Stomach (tissue), 19 donors: ENCODE measurements at places on chromosomes 2 and 18. TPM values are rescaled to one million over a fixed set of nuclear protein-coding genes. Genes with fewer than 3 reads are reported as not detected.

Gene AMER3
- not detected for total RNA-seq

DNA sequence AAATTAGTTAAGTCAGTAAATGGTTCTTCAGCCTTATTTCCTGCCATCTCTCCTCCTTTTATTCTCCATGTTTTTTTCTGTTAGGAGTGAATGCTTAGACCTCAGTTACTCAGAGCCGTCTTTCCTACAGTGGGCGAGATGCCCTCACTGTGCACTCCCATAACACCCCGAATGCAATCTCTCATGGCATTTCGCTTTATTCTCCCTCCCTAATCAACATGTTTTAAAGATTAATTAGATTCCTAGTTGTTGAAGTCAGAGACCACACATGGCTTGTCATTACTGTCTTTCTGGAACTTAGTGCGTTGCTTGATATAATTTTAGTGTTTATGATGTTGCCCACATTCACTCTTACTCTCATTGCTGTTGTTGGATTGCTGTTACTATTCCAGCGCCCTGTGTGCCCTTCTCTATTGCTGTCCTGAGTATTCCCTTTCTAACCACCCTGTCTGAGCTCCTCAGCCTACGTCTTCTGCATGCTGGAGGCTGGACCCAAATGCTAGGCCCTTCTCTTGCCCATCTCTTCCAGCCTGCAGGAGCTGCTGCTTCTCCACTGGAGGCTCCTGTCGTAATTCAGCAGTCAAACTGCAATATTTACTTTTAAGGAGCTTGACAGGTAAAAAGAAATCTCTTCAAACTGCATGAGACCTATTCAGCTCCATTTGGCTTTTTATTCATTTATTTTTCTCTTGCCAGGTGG is 99.3 kb downstream of the MAP2 start:
- DNase-seq, result no peak

DNA sequence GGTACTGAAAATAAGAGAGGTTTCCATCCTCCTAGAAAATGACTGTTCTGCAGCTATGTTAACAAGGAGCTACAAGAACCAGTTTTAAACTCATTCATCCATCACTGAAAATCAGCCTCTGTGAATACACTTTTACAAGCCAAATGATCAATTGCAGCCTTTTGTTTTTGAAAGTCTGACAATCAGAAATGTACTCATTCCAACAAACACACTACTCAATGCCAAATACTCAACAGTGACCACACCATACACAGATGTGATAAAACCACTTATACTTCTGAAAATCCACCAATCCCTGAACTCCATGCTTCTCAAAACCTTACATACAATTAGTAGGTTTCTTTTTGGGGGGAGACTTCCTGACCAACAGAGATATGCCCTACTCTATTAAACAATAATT is 663.9 kb upstream of the CHAC2 start:
- no peak for DNase-seq

DNA sequence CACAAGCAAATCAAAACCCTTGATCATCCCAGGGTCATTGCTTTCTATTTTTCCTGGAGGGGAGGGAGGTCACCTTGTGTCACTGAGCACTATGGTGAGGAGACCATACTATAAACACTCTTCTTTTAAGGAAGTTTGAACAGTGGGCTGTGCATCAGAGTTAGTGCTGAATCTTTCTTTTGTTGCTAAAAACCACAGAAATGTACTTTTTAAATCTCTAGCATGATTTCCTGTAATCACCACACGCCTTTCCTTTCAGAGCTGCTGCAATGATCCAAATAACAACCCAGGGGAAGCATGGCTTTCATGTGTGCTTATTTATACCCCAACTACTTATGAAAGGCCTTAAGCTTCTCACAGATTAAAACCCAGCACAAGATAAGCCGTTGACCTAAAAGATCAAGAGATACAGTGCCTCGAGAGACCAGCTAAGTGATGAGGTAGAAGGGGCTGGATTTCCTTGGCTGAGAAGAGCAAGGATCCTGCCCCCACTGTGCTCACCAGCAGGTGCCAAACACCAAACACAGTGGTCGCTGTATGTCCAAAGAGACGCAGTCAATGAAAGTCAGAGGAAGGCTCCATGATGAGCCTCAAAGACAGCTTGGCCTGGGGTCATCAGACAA is 34.7 kb downstream of the TRABD2A start:
- peak; percentile 46 for DNase-seq

- no peak for DNase-seq
Observed at GRCh38 chr18:6921571-6921970, 192.1 kb downstream of the ARHGAP28 start.
